Glomerular endothelial cell (primary cell): ENCODE measurements at places on chromosomes 7 and 10.

DNA sequence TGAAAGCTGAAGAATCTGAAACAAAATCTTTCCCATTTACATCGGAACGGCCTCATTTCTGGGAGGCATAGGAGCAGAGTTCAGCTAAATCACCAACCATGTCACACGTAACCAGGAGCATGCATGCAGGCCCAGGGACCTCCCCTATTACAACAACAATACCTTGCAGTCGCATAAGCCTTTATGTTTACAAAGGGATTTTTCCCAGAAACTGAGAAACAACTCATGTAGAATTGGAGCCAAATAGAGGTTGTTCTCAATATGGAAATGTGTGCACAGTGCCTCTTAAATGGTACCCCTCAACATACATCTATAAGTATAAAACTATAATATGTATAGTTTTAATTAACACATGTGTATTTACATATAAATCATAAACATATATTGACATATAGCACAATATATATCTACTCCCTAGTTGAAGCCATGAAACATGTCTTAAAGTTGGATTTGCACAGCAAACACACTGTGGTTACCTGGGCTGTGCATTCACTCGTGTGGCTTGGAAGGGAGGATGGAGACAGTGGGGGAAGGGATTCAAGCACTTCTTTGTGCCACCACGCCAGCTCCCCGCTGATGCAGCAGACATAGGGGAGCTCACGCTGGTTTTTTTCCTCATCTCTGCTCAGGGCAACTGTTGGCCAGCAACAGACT is 35.0 kb upstream of the DGKI start:
- DNase-seq: no peak

DNA sequence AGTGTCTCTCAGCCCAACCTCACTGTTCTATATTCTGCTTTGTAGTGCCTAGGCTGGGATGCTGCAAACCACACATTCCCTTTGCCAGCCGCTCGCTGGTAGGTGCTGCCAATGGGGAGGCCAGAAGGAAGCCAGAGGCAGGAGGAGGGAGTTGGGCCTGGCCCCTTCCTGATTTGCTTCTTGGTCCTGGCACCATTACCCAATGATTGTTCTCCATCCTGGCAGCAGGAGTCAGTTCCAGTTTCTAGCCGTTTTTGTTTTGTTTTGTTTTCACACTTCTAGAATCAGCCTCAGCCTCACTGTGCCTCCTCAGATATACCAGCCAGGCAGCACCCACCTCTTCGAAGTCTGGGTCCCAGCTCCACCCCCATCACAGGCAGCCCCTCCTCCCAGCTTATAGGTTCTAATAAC is 27.4 kb upstream of the LOXL4 start:
- DNase-seq: no peak

GRCh38 chr7:114988026-114988425 is 66.1 kb downstream of the MDFIC start:
- DNase-seq: no peak

GRCh38 chr7:140841166-140841715 is 83.5 kb downstream of the BRAF start:
- DNase-seq: no peak

- DNase-seq: no peak
Observed at GRCh38 chr7:55723621-55723941, 139.0 kb downstream of the SEPTIN14 start.

GRCh38 chr7:37310327-37311080 is 138.2 kb downstream of the ELMO1 start:
- DNase-seq: no peak

- no peak for DNase-seq
Observed at GRCh38 chr10:48683868-48684267, 805 bp upstream of the WDFY4 start.

GRCh38 chr10:24973163-24973562 is 20.8 kb upstream of the PRTFDC1 start:
- no peak for DNase-seq

GRCh38 chr7:3230908-3231307 is 70.1 kb upstream of the SDK1 start:
- no peak for DNase-seq

DNA sequence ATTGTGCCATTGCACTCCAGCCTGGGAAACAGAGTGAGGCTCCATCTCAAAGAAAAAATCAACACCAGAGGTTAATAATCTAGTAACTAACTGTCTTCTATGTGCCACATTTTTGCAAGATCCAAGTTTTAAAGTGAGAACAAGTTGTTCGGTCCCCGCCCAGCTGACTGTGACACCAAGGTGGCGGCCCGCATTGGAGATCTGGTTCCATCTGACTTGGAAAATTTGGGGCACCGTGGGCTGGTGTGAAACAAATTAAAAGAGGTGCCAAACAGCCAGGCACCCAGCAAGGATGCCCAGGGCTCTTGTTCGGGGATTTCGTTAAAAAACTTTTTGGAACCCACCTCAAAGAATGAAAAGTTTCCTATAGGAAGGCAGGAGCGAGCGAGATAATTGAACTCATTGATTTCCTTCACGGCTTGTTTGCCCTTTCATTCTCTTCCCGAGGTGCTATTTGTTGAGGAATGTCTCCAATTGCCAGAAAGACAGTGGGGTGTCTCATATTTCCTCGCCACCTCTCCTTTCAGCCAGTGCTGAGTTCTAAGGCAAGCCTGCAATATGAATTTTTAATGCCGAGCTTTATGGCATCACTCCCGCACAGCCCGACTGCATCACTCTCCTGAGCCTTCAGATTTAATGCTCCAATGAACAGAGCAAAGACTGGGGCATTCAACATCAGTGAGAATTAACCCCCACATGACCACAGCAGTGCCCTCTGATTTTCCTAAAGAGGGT is 156.9 kb upstream of the SH2B2 start:
- DNase-seq: no peak

DNA sequence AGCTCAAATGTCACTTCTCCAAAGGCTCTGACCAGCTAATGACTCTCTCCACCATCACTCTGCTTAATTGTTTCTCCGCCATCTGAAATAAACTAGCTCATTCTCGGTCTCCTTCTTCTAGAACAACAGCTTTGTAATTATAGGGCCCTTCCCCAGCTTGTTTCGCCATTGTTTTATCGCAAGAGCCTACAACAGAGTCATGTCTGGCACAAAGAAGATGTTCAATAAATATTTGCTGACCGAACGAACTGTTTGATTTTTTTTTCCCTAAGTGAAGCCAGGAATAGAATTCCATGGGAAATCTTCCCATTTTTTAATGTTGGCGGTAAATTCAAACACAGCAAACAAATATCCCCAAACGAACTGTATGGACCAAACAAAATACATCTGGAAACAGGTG is 63.8 kb upstream of the NMT2 start:
- no peak for DNase-seq

GRCh38 chr7:128099204-128099671 is 68.0 kb upstream of the LRRC4 start:
- DNase-seq: no peak

- no peak for DNase-seq
Observed at GRCh38 chr7:100882201-100882600, 7.3 kb downstream of the SRRT start.

GRCh38 chr7:75928568-75928914 is 13.6 kb downstream of the POR start:
- no peak for DNase-seq

DNA sequence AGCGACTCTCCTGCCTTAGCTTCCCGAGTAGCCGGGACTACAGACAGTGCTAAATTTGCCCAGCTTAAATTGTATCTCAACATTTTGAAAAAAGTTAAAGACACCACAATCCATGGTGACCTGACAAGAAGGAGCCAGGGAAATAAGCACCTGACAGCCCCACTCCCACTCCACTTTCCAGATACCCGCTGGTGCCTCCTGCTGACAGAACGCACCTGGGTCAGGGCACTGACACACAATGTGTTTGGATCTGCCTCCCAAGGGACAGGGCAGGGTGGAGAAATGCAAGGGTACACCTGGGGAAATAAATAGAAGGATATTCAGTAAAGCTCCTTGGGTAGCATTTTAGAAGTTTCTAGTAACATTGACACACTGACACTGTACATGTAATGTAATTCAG is 58.9 kb upstream of the OPN4 start:
- DNase-seq: no peak

DNA sequence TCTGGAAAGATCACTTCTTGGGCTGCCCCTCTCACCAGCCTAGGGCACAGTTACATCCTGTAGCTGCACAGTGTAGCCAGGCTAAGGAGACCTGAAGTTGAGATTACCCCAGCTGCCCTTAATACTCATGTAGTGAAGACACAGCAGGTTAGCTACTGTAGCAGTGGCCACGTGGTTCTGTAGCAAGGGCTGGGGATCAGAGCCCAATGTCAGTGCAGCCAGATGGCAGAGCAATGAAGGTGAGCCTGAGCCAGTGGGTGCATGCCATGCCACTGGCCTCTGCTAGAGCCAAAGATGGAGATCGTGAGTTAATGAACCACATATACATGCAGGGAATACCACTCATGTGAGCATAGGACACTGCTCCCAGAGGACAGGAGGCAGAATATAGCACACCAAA is 15.5 kb downstream of the AMPH start:
- no peak for DNase-seq

GRCh38 chr7:123440101-123440548 is 94.3 kb downstream of the IQUB start:
- no peak for DNase-seq

GRCh38 chr7:42414028-42414427 is 177.0 kb upstream of the GLI3 start:
- DNase-seq: no peak

DNA sequence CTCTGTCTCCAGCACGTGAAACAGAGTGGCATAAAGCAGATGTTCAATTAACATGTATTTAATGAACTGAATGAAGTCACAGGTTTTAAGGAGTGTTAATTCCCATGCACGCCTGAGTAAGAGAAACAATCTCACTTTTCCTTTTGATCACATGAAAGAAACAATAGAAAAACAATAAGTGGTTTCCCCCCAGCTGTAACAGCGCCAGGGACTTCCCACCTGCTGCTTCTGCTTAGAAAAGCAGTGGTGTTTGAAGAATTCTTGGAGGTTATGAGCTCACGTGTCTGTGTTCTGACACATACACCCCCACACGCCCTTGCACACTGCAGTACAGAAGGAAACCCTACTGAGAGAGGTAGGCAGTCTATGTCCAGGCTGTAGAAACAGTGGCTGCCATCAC is 51.3 kb upstream of the FRMD4A start:
- no peak for DNase-seq

DNA sequence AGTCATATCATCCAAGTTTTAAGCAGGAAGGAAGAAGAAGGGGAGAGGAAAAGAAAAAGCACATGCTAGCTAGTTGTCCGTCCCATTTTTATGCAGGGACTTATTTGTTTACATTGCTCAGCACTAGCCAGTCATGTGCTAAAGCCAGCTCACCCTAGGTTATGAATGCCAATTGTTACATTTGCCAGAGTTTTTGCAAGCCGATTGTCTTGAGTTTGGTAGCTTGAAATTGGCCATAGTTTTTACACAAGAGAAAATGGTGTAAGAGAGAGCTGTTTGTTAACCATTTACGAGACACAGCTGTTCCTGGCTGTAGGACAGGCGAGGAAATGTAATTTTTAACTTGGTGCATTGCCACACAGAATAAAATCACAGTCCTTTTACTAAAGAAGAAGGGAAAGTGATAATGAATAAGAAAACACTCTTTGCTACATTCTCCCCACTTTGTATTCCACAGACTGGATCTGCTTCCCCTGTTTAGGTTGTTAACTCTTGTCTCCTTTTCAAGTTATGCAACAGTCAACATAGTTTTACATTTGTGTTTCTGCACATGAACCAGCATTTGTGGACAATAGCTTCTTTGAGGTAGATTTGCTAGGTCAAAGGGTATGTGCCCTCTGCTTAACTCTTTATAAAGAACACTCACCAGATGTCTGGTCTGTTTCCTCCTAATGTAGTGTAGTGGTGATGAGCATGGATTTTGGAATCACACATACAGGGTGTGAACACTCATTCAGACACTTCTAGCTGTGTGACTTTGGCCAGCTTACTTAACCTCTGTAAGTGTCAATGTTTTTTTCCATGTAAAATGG is 357.2 kb downstream of the LRMDA start:
- DNase-seq: peak; percentile 9

DNA sequence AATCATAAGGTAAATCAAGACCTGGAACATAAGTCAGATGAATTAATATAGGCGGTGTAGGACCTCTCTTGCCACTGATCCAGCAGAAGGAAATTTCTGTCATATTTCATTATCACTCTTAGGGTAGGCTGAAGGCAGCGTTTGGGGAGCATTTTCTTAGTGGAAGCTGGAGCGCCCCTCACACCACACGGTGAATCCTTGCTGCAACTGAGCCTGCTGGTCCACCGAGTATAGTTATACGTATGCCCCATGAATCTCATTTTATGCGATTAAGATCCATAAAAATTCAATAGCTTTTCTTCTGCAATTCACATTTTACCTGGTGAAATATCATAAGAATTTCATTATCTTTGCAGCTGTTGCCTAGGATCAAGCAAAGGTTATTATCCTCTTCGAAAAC is 19.6 kb downstream of the EBF3 start:
- DNase-seq: no peak

- DNase-seq: no peak
Observed at GRCh38 chr10:21522631-21523406, 2.7 kb downstream of the SKIDA1 start.

GRCh38 chr7:41333511-41333910 is 369.4 kb downstream of the INHBA start:
- DNase-seq: no peak

GRCh38 chr10:79948976-79949722 is at the start of gene SFTPD:
Gene SFTPD (minus strand): TSS chr10:79949105. CDS start chr10:79946659, 2,446 bp downstream.
- DNase-seq: no peak

DNA sequence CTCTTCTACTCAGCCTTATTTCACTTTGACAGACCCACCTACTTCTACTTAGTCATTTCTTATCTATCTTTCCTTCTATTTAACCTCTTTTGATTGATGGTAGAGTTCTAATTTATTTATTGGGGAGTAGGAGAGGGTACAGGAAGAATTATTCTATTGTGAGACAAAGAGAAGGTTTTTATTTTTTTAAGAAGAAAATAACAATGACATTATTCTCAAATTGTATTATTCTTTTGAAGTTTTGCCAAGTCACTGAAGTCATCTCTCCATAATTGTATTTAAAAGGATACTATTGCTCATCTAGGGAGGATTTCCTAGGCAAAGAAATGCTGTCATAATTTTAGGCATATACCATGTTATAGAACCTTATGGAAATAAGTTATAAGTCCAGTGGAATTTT is 52.7 kb downstream of the ITGB8 start:
- no peak for DNase-seq
